ENCODE measurements at places on chromosomes 13 and 19.

- peak; percentile 76 for DNase-seq
Observed at GRCh38 chr19:46787331-46788261, 798 bp downstream of the SLC1A5 start.

GRCh38 chr13:99354371-99354951 is 47.3 kb upstream of the GPR183 start:
- DNase-seq = no peak

DNA sequence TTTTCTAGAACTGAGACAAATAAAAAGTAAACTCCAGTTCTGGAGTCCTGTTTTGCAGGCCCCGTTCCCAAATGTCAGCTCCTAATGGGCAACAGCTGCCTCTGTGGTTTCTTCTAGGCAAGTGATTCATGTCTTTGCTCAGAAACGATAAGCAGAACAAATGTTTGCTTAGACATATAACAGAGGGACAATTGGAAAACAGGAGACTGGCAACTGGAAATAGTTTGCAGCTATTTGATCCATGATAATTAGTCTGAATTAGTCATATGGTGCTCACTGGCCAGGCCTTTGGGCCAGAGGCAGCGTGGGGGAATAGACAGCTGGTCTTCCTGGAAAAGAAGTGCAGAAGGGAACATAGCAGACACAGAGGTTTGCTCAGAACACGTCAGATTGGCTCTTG is 29.2 kb upstream of the TSHZ3 start:
- DNase-seq = no peak

- DNase-seq = no peak
Observed at GRCh38 chr13:75220238-75220542, 261.8 kb downstream of the TBC1D4 start.

DNA sequence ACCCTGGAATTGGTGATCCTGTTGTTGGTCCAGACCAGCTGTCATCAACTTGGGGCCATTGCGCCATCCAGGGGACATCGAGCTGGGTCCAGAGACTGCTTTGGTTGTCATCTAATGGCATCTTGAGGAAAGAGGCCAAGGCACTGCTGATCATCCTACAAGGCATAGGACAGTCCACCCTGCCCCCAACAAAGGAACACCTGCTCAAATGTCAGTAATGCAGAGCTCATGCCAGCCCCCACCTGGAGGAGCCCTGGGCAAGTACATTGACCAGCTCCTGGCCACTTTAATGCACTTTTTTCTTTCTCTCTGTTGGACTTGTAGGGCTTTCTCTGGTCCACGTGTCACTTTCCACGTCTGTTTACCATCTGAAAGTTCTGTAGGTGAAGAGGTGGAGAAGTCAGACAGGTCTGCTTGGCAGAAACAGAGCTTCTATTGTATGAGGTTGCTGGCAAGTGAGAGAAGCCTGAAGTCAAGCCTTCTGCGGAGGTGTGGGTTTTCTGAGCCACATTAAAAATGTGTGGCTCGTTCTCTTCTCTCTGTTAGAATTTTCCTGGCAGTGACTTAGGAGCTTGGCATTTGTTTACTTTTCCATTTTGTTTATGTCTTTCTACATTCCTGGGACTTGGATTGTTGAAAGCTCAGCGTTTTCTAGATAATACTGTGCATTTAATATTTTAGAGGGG is 124.0 kb upstream of the RNF113B start:
- DNase-seq = no peak

DNA sequence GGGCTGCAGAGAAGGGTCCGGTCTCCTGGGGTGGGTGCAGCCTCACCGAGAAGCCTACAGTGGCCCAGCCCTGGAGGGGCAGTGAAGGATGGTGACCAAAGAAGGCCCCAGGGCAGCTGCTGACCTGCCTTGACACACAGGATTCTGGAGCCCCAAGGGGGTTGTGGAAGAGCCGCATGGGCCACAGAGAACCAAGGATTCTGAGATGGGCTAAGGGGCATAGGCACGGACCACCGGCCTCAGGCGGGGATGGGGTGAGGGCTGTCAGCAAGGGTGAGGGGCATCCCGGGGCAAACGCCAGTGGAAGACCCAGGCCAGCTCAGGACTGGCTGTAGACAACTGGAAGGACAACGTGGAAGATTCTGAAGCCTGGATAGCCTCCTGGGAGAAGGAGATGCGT is 151.6 kb downstream of the TEX29 start:
- DNase-seq = peak; percentile 65

Measured in type B pancreatic cell (in vitro differentiated cells).